ENCODE measurements at places on chromosomes 3 and 15. TPM values are rescaled to one million over a fixed set of nuclear protein-coding genes. Genes with fewer than 3 reads are reported as not detected.

GRCh38 chr3:71874618-71875017 lies 89.7 kb upstream of the PROK2 start:
- peaks cover 28% of the 10 kb centered on the region for H3K4me1 ChIP-seq
- DNase-seq = peak; percentile 38
- H3K36me3 ChIP-seq = no peaks in the 10 kb centered on the region
- H3K27ac ChIP-seq = peak overlapping the region; percentile 73
- H3K4me3 ChIP-seq = no peak overlapping the region

DNA sequence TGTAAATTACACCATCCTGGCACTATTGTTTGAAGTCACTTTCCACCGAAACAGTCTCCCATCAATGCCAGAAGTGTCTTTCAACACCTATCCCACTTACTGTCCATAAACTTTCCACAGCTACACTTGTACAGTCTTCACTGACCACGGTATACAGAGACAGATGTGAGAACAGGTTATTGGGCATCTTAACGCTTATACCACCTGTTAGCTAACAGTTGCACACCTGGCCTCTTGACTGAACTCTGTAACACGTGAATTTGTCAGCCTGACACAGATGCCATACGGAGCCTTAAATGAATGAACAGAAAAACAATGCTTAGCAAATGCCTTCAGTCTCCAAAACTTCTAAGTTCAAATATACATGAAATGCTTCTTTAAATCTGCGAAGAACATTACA lies 440.5 kb downstream of the SHQ1 start:
- peaks cover 6% of the 10 kb centered on the region for H3K36me3 ChIP-seq
- H3K27me3 ChIP-seq = no peaks in the 10 kb centered on the region
- no peak overlapping the region for H3K27ac ChIP-seq
- no peak for DNase-seq

- H3K36me3 ChIP-seq = no peaks in the 10 kb centered on the region
- no peak overlapping the region for H3K4me3 ChIP-seq
- no peaks in the 10 kb centered on the region for H3K4me1 ChIP-seq
- no peak overlapping the region for H3K27ac ChIP-seq
- no peaks in the 10 kb centered on the region for H3K27me3 ChIP-seq
Measured at GRCh38 chr3:41265823-41266273, 66.5 kb downstream of the CTNNB1 start.

DNA sequence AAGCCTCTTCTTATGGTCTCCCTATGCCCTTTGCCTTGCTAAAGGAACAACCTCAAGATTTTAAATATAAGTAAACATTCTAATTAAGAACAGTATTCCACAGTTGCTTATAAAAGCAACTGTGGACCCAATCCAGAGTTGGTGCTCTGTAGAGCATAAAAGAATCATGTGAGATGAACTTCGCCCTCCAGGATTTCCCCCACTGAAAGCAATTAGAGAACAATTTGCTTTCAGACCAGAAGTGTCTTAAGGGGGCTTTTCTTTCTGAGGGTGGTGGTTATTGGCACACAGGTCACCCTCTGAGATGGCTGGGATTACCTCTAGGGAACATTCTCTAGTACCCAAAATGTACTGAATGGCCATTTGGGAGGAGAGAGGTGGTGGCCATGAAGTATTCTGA lies 10.6 kb downstream of the ZNF592 start:
- H3K4me1 ChIP-seq = peaks cover 22% of the 10 kb centered on the region
- H3K27me3 ChIP-seq = no peaks in the 10 kb centered on the region
- H3K4me3 ChIP-seq = no peak overlapping the region
- peak overlapping the region; percentile 31 for H3K27ac ChIP-seq
- no peak for DNase-seq

GRCh38 chr3:86739244-86739643 lies 251.7 kb downstream of the VGLL3 start:
- no peaks in the 10 kb centered on the region for H3K27me3 ChIP-seq
- H3K4me1 ChIP-seq = no peaks in the 10 kb centered on the region
- no peak overlapping the region for H3K27ac ChIP-seq
- no peaks in the 10 kb centered on the region for H3K36me3 ChIP-seq
- H3K4me3 ChIP-seq = no peak overlapping the region

DNA sequence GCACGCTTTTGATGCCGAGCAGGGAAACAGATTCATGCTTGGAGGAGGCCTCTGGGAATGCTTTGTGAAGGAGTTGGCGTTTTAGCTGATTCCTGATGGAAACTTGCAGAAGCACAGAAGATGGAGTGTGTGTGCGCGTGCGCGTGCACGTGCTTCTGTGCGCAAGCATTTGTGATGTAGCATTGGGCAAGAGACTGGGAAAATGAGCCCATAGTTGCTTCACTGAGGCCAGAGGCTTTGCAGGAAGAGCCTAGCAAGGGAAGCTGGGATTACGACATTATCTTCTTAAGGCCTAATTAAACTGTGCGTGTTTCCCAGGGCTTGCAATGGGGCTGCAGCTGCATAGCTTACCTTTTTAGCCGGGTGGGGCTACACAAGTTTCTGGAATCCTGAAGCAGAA lies 18.1 kb upstream of the AGBL1 start:
- H3K36me3 ChIP-seq = no peaks in the 10 kb centered on the region
- H3K4me3 ChIP-seq = no peak overlapping the region
- no peak overlapping the region for H3K27ac ChIP-seq

DNA sequence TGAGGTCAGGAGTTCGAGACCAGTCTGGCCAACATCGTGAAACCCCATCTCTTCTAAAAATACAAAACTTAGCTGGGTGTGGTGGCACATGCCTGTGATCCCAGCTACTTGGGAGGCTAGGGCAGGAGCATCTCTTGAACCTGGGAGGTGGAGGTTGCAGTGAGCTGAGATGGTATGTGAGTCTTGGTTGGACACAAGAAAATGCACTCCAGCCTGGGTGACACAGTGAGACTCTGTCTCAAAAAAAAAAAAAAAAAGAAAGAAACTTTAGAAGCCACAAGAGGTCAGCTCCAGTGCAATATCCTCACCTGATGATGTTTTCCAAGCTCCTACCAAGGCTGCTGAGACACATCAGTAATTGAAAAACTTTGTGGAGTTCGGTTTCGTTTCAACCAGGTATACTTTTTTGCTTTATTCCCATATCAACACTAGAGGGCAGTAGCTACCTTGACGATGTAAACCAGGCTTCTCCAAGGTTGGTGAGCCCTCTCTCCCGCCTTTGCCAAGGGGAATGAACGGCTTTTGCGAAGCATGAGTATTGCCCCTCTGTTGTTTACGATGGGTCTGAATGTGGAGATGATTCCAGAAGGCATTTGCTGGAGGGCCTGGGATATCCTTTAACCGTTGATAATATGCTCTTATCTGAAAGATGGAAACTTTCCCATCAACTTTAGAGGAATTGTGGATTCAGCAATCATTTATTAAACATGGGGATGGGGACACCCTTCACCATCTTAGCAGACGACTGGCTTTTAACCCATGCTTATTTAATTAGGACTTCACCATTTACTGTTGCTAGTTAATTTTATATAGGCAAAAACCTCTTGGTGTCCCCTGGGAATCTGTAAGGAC lies 202.8 kb downstream of the SV2B start:
- H3K4me3 ChIP-seq = no peak overlapping the region
- H3K36me3 ChIP-seq = no peaks in the 10 kb centered on the region
- H3K27me3 ChIP-seq = peaks cover 10% of the 10 kb centered on the region
- DNase-seq = no peak
- H3K4me1 ChIP-seq = peaks cover 3% of the 10 kb centered on the region
- H3K27ac ChIP-seq = no peak overlapping the region

GRCh38 chr3:59245300-59245858 lies 195.6 kb upstream of the CFAP20DC start:
- no peak for DNase-seq
- no peak overlapping the region for H3K4me3 ChIP-seq
- no peaks in the 10 kb centered on the region for H3K27me3 ChIP-seq
- H3K4me1 ChIP-seq = peaks cover 2% of the 10 kb centered on the region

- H3K36me3 ChIP-seq = no peaks in the 10 kb centered on the region
- H3K4me3 ChIP-seq = no peak overlapping the region
- no peak for DNase-seq
- no peak overlapping the region for H3K27ac ChIP-seq
Measured at GRCh38 chr3:74532446-74532845, 82.0 kb downstream of the CNTN3 start.

- H3K4me1 ChIP-seq = peaks cover 53% of the 10 kb centered on the region
- no peaks in the 10 kb centered on the region for H3K27me3 ChIP-seq
- peak overlapping the region; percentile 92 for H3K27ac ChIP-seq
- H3K36me3 ChIP-seq = peaks cover 12% of the 10 kb centered on the region
- peak overlapping the region; percentile 96 for H3K4me3 ChIP-seq
Measured at GRCh38 chr3:25663347-25663868, 1.3 kb downstream of the TOP2B start.

DNA sequence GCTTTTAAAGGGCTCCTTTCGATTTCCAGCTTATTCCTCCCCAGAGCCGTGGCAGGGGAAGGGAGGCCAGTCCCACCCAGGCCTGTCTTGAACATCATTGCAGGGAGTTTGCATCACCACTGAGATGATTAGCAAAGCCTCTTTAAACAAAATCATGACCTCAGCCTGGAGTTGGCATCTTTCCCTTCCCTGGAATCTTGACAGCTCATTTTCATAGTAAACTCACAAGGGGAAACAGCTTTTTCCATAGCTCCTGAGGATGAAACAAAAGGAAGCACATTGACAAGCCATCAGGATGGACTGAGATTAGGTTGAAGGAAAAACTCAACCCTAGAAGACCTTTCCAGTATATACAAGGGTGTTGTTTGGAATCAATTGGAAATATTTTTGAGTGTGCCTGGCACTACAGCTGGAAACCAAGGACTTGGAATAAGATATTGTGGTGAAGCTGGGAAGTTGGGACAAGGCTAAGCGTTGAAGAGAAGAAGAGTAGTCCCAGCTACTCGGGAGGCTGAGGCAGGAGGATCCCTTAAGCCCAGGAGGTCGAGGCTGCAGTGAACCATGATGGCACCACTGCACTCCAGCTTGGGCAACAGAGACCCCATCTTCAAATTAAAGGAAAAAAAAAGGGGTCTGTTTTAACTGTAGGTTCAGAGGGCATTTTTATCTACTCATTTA lies 3.1 kb upstream of the LARP6 start:
- H3K4me1 ChIP-seq = peaks cover 6% of the 10 kb centered on the region
- H3K27me3 ChIP-seq = peaks cover 23% of the 10 kb centered on the region
- no peaks in the 10 kb centered on the region for H3K36me3 ChIP-seq
- H3K4me3 ChIP-seq = no peak overlapping the region

- DNase-seq = no peak
- H3K4me1 ChIP-seq = peaks cover 10% of the 10 kb centered on the region
- H3K36me3 ChIP-seq = no peaks in the 10 kb centered on the region
- peak overlapping the region; percentile 70 for H3K27ac ChIP-seq
Measured at GRCh38 chr3:182716114-182716688, 77.1 kb upstream of the ATP11B start.

GRCh38 chr3:137171834-137172603 lies 214.2 kb downstream of the IL20RB start:
- no peaks in the 10 kb centered on the region for H3K4me1 ChIP-seq
- H3K27ac ChIP-seq = no peak overlapping the region
- no peak overlapping the region for H3K4me3 ChIP-seq
- H3K27me3 ChIP-seq = peaks cover 14% of the 10 kb centered on the region

Gene VWA5B2
- total RNA-seq = not detected

Gene ZSCAN29
- total RNA-seq = 23.8 TPM

Gene SCG3
- not detected for total RNA-seq

Gene HRG
- total RNA-seq = not detected

Gene STXBP5L
- not detected for total RNA-seq
